ENCODE measurements at places on chromosomes 1 and 21.

DNA sequence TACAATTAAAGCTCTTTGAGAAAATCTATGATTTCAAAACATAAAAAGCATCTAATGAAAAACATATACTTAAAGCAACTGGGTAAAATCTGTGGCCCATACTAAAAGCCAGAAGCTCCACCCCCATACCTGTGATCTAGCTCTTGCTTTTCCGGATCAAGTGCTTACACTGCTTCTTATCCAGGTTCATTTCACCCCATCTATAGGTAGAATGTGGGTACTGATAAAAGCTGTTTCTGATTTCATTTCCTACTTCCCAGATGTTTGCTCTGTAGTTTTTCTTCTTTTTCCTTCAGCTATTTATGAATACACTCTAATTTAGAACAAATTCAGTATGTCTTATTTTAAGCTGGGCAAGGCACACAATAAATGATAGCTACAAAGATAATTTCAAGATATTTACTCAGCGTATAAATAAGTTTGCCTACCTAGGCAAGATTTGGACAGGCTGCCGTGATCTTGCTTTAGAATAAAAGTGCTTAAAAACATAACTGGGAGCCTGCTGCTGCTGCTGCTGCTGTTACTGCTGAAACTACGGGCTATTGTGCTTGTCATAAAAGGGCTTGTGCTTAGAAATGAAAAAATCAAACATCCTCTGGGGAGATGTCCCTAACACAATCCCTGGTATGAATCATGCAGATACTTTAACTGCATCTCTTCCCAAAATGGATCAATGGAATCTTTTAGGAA, 2.1 kb downstream of the SIPA1L2 start:
- DNase-seq, result peak; percentile 33

GRCh38 chr21:15414057-15414456, 315.7 kb upstream of the USP25 start:
- DNase-seq, result no peak

DNA sequence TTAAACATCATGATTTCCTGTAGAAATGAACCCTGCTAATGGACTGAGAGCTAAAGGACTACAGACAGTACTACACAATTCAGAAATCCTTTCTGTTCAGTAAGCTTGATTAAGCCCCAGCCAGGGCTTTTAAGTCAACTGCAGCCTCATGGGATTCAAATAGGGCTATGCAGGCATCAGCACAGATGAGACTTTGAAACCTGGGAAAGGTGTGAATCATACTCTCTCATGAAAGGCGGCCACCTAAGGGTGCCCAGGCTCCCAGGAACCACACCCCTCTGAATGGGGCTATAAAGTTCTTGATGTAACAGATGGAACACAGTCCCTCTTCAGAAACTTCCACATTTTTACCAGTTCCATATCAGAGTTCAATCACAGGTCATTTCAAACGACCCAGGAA, 7.6 kb downstream of the SIPA1L2 start:
- no peak for DNase-seq

DNA sequence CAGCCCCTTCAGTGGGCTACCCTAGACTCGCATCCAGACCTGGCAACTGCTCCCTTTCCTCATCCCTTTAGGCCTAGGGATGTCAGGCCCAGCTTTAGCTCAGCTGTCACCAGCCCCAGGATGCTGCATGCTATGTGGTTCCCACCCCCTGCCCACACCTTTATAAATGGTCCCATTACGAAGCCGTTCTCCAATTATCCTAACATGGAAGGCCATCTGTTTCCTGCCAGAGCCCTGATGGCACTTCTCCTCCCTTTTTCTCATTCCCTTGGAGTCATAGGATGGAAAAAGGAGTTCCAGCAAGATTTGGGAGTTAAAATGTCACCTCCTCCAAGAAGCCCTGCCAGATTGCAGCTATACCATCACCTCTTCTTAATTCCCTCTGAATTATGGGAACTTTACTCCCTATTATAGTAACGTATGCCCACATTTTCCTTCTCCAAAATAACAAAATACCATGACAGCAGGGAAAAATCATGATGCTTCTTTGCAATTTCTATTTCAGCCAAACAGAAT, 205.0 kb upstream of the GRIK3 start:
- DNase-seq, result no peak

DNA sequence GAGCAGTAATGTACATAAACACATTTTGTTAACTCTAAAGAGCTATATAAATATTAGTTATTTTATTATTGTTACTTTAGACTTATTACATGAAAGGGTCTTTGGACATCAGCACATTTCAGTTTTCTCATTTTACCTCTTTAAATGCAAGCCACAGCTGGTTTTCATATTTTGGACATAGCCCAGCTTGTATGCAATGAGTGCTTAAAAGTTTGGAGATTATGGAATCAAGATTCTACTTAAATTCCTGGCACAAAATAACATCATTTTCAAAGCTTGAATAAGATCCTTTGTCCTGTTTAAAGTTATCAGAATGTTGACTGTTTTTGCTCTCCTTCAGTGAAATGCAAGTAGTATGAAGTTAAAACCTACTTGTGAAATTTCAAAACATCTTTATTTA, 15.5 kb upstream of the LEPR start:
- DNase-seq, result no peak

- no peak for DNase-seq
Observed at GRCh38 chr1:51814513-51814912, 64.0 kb downstream of the NRDC start.

DNA sequence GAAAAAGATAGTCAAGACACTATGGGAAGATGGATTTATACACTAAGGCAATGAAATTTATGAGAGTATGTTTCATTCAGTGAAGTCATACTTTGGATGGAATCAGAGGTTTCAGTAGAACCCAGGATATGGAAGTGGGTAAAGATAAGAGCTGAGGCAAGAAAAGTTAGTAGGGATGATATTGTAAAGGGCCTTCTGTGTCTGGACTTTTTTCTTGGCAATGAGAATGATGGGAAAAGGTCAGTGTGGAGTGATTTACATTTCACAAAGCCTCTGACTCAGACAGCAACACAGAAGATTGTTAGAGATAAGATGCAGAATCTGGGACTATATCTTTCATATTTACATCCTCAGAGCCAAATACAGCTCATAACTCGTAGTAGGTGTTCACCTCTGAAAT, 32.1 kb downstream of the SH3BGR start:
- DNase-seq, result peak; percentile 1

- DNase-seq, result no peak
Observed at GRCh38 chr1:55043011-55043410, 3.7 kb downstream of the PCSK9 start.

GRCh38 chr1:151594143-151594625, 17.7 kb upstream of the SNX27 start:
- peak; percentile 47 for DNase-seq

- DNase-seq, result no peak
Observed at GRCh38 chr1:30132602-30133286, 590.6 kb downstream of the MATN1 start.

DNA sequence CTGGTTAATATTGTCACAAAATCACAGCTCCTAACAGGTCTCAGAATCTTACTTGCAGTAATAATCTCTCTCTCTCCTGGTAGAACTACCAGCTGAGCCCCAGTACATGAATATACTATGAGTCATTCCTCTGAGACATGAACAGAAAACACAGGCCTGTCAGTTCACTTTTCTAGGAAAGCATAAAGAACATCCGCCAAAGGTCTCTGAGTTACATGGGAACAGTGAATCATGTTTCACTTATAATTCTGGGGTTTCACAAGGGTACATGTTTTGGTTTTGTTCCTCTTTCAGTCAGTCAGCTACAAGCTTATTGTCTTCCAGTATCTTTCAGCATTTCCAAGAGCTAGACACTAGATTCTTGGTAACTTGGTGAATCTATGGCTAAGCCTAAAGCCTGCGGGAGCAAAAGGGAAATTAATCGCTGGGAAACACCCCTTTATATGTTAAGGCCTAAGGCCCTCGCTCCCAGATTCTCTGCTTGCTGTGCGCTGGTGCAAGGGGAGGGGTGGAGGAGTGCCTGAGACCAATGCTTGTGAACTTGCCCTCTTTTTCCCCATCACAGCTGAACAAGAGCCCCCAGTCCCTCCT, 31.7 kb downstream of the IFNGR2 start:
- DNase-seq, result peak; percentile 87

DNA sequence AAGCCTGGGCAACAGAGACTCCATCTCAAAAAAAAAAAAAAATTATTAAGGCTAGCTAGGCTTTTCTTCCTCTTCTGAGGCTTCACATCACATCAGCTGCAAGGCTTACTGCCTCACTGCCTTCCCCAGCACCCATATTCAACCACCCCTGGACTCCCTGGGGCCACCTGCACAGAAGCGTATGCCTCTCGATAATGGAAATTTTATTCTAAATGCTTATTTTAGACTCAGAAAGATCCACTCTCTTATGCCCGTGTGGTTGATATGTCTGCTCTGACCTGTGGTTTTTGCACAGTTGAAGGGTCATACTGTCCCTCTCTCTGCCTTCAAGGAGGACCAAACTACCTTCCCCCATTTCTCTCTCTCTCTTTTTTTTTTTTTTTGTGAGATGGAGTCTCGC, 1.5 kb upstream of the FCRLA start:
- DNase-seq, result no peak

DNA sequence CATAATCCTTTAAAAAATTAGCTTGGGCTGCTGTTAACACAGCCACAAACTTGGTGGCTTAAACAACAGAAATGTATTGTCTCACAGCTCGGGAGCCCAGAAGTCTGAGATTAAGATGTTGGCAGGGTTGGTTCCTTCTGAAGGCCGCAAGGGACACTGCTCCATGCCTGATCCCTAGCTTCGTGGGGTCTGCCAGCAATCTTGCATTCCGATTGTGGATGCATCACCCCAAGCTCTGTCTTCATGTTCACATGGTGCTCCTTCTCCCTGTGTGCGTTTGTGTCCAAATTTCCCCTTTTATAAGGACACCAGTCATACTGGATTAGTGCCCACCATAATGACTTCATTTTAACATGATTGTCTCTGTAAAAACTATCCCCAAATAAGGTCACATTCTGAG, 5.0 kb upstream of the HHIPL2 start:
- DNase-seq, result no peak

DNA sequence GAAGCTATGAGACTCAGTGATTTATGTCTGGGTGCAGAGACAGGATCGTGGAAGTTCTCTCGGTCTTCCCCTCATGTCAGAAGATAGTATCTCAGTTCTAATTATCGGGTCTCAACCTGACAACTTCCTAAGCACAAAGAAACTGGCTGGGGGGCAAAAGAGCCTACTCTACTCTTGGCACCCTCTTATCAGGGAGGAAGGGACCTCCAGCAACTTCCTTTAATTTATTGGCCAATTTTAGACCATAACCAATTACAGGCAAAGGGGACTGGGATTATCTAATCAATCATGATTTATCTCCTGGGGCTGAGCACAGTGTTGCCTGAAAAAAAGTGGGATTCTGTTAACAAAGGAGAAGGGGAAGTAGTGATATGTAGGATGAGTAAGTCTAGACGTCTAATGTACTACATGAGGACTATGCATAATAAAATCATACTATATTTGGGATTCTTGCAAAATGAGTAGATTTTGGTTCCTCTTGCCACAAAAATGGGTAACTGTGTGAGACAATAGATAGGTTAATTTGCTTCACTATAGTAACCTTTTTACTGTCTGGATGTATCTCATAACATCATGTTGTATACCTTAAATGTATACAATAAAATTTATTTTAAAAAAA, 98.8 kb downstream of the ZFYVE9 start:
- no peak for DNase-seq

DNA sequence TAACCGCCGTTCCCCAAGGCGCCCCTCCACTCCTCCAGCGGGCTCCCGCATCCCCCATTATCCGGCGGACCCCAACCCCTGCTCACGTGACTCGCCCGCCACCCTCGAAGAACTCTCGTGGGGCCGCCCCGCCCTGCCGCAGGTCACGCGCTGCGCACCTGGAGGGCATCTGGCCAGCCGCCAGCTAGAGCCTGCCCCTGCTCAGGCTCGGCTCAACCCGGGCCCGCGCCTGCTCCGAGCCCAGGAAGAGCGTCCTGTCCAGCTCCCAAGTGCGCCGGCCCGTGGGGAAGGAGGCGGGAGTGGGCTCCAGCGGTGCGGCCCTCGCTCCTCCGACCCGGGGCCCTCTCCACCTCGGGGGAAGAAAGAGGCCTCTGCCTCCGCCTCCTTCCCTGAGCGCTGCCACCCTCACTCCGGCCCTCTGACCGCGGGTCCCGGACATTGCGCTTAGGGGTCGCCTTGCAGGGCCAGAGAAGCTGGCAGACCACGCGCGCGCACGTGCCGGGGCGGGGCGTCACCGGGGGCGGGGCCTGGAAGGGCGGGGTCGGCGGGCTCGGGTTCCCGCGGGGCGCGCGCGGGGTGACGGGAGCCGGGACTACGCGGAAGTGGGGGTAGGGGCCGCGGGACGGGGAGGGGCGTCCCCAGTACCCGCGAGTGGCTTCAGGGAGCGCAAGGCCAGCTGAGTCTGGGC, 28.4 kb downstream of the HMGN2 start:
- peak; percentile 70 for DNase-seq

GRCh38 chr1:179865377-179865776, 12.2 kb downstream of the TOR1AIP2 start:
- no peak for DNase-seq

GRCh38 chr1:214739621-214740238, 136.7 kb downstream of the CENPF start:
- no peak for DNase-seq

- DNase-seq, result no peak
Observed at GRCh38 chr1:233569636-233570035, 44.3 kb upstream of the KCNK1 start.

GRCh38 chr1:115676498-115677181, 34.9 kb downstream of the VANGL1 start:
- DNase-seq, result no peak

DNA sequence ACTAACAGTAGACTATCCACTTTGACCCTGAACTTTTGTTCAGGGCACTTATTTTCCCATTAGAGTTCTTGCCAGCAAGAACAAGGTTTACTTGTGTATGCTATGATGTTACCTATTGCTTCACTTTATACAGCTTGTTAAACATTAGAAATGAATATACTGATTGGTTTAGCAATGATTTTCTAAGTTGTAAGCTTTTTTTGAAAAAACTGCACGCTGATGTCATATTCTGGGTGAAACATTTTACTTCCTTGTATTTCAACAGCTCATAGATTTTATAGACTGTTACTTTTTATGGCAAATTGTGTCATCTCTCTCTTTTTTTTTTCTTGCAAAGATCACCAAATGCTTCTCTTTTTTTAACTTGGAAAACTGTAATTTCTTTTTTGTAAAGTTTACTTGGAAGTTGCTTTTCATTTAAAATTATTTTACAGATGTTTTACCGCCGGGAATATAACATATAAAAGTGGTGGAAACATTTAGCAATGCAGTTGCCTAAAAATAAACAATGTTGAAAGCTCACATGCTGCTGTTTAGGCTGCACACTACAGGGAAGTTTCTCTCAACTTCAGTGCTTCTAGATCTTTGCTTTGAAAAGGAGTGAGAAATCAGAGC, 215.3 kb upstream of the NFIA start:
- no peak for DNase-seq
